Mesenchymal stem cell (in vitro differentiated cells and primary cell): ENCODE measurements at places on chromosomes 16 and 17.

GRCh38 chr17:83026311-83026811 lies 53.0 kb upstream of the METRNL start:
- no peak for DNase-seq

GRCh38 chr16:63981639-63982038 lies 1140.2 kb downstream of the CDH11 start:
- DNase-seq = peak; percentile 28

DNA sequence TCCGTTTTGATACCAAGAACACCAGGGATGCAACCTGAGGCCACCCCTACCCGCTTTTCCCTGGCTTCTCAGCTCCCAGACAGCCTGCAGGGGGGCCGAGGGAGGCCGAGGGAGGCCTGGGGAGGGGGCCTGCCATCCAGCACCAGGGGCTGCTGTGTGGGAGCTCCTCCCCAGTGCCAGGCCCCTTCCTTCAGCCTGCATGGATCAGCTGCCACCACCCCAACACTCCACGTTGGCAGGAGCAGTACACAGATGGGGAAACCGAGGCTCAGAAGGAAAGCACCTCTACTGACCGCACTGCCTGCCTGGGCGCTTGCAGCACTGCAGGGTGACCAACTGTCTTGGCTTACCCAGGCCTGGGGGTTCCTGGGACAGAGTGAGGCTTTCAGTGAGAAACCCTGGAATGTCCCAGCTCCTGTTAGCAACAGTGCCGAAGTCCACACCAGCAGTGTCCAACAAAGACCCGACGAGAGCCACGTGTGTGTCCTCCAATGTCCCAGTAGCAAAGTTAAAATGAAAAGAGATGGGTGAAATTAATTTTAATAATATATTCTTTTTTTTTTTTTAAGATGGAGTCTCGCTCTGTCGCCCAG lies 5.3 kb upstream of the OSGIN1 start:
- DNase-seq = no peak

DNA sequence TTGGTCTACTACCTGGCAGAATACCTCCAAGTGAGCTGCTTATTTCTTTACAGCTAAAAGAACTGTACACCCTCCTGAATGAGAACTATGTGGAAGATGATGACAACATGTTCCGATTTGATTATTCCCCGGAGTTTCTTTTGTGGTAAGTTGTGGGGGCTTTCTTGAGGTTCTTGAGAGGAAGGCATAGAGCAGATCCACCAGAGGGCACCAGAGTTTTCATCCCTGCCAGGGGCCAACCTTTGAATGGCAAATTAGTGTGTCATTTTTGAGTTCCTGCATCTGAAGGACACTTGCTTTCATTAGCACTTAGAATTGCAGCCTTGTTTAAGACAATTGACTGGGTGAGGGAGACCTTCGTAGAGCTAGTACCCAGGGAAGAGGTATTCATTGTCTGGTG lies 35.0 kb downstream of the NMT1 start:
- DNase-seq = peak; percentile 58

DNA sequence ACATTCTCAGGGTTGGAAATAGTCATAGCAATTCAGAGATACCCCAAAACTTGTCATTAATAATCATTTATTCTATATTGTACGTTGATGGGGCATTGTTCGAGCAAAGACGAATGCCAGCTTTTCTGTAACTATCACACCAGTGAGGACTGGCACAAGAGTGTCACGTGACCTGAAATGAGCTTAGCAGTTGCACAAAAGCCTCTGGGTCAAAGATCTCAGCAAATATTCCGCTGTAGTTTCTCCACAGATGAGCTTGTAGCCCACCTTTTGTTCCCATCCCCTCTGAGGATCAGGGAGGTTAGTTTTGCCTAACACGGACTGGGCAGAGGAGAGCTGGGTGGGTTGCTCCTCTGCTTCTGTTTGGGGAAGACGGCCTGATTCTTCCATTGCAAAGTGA lies 18.2 kb downstream of the IRX3 start:
- DNase-seq = no peak

DNA sequence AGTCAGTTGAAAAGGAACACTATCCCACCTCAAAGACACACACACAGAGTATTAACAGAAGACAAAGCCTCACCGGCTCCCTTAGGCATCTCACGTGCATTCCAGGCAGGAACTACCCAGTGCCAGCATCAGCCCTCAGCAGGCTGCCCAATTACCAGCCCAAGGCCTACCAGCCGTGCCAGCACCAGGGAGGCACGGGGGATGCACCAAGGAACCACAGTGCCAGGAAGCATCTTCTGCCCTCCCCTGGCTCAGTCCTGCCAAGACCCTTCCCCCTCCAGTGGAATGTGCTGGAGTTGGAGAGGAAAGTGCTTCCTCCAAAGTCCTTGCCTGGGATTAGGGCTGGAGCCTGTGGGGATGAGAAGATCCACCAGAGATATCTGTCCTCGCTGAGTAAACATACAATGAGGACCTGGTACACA lies 11.0 kb upstream of the KRT19 start:
- no peak for DNase-seq

DNA sequence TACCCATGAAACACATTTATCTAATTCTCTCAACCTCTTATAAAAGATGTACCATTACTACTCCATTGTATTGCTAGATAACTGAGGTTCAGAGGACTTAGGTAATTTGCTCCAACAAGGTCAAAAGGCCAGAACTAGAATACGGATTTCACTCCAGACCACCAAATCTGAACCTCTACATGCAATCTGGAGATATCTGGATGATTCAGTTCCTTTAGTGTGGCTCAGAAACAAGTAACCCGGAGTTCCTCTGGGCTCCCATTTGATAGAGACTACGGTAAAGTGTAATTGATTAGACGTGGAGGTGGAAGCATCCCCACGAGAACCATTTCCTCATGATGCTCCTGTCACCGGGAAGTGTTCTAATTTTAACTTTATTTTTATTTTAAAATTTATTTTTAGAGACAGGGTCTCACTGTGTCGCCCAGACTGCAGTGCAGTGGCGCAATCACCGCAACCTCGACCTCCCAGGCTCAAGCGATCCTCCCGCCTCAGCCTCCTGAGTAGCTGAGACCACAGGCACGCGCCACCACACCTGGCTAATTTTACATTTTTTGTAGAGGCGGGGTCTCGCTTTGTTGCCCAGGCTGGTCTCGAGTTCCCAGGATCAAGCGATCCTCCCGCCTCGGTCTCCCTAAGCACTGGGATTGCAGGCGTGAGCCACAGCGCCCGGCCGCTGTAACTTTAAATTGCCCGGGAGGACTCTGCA lies 608 bp upstream of the COX10 start:
- DNase-seq = no peak

DNA sequence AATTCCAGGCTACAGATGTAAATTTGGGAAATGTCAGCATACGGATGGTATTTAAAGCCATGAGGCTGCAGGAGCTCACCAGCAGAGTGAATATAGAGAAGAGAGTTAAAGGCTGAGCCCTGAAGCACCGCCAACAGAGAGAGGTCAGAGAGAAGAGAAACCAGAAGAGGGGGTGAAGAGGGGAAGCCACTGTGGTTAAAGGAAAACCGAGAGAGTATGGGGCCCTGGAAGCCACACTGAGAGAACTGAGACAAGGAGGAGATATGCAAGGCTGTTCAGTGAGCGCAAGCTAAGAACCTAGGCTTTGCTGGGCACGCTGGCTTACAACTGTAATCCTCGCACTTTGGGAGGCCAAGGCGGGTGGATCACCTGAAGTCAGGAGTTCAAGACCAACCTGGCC lies 24.6 kb downstream of the COPRS start:
- no peak for DNase-seq

GRCh38 chr16:51125992-51126391 lies 25.1 kb downstream of the SALL1 start:
- no peak for DNase-seq

- DNase-seq = no peak
Observed at GRCh38 chr17:9202532-9202931, 181.2 kb downstream of the NTN1 start.

DNA sequence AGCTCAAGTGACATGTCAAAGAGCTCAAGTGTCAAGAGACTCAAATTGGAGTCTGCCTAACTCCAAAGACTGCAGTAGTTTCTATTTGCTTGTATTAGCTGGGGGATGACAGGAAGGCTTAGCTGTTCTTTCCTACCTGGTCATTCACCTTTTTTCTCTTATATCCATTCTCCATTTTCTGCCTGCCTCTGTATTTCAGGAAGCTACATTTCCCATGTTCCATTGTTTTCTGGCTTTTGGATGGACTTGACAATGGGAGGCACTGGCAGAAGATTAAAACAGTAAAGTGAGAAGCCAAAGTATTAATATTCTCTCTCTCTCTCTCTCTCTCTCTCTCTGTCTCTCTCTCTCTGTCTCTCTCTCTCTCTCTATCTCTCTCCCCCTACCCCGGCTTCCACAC lies 135.7 kb upstream of the ADAMTS18 start:
- DNase-seq = no peak

GRCh38 chr16:81697616-81698309 lies 81.3 kb upstream of the PLCG2 start:
- no peak for DNase-seq

DNA sequence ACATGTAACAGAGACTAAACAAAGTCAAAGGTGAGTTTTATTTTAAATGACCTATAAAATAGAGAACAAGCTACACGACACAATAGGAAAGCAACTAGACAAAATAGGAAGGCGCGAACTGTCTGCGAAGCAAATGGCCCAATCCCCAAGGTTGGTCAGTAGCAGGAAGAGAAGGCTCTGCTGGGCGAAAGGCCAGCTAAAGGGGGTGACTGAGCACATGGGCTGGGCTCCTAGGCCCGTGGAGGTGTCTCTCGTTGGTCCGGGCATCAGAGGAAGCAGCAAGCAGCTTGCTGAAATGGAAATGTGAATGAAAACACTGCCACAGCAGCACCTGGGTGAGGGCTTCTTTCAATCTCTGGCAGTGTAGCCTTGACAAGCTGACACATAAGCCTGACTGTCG lies 129.4 kb downstream of the ZNF778 start:
- DNase-seq = no peak

GRCh38 chr17:59441464-59442096 lies 110.1 kb downstream of the YPEL2 start:
- no peak for DNase-seq

GRCh38 chr16:85253084-85253941 lies 141.0 kb upstream of the CIBAR2 start:
- peak; percentile 52 for DNase-seq

DNA sequence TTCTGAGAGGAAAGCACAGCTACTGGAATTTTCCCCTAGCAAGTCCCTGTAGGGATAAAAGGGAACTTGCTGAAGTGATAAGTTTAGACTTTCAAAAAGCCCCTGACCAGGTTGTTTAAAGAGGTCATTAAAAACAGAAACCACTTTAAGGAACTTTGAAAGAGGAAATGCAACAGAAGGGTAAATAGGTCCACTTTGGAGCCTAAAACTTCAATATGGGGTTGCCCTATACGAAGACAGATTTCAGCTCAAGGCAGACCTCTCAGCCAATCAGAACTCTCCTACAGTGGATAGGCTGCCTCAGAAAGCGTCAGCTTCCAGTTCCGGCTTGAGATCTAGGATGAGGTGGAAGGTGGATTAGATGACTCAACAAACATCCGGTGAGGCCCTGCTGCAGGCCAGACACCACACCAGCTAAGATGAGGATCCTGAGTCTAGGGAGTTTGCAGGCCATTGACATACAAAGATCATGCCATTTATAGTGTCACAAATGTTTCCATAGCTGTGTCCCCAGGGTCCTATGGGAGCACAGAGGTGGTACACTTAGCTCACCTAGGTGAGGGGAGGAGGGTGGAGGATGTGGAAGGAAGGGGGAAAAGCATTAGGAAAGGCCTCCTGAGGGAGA lies 7.9 kb upstream of the MFSD6L start:
- peak; percentile 6 for DNase-seq

- DNase-seq = no peak
Observed at GRCh38 chr16:22879466-22879865, 65.5 kb downstream of the HS3ST2 start.

GRCh38 chr17:38353086-38353604 lies 1.5 kb downstream of the SOCS7 start:
- no peak for DNase-seq

DNA sequence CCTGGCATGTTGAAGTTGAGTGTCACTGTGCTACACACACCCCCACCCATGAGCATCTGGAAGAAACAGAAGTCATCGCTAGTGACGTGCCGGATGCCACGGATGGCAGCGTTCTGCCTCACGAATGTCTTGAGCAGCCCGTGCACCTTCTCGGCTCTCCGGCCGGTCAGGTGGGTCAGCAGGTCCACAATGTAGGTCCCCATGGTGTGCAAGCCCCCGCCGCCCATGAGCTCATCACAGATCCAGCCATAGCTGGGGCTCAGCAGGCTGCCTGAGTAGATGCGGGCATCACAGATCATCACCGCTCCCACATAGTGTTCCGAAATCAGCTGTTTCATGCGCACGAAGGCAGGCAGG lies 8.9 kb downstream of the C16orf86 start:
- no peak for DNase-seq

DNA sequence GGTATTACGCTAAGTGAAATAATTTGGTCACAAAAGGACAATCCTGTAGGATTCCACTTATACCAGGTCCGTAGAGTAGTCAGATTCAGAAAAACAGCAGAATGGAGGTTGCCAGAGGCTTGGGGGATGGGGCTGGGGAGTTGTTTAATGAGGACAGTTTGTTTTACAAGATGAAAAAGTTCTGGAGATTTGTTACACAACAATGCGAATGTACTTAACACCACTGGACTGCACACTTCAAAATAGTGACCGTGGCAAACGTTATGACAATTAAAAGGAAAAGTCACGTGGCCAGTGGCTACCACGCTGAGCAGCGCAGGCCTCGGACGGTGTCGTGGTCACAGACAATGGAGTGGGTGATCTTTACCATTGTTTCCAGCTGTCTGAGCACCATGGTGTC lies 338.1 kb downstream of the SEC14L1 start:
- DNase-seq = peak; percentile 54

GRCh38 chr16:4217204-4218131 lies 24.4 kb downstream of the SRL start:
- no peak for DNase-seq

- no peak for DNase-seq
Observed at GRCh38 chr17:74196541-74197317, 6.7 kb upstream of the RPL38 start.

DNA sequence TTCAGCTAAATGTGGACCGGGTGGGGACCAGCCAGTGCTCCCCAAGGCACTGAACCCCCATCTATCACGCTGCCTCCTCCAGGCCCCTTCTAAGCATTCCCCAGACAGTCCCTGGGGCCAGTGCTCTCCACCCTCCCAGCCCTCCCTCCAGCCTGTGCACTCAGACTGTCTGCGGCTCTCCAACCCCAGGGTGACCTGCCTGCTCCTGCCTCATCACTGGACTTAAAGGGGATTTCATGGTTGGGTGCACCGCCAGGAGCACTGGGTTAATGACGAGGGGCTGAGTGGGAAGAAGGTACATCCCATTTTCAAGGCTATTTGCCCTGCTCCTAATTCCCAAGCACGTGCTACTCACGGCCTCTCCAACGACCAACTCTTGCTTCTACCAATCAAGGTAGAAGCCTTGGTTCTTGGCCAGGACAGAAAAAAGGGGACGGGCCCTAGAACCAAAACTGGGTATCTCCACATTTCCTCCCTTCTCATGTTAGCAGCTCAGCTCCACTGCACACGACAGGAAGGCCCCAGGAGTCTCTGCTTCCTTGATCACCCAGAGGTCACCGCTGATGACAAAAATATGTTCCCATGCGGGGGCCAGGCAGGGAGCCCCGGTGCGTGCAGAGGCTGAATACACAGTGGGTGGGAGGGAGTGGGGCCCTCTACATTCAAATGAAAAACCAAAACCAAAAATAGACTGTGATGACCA lies 3.5 kb upstream of the ABR start:
- no peak for DNase-seq
